Stimulated activated CD8-positive, alpha-beta memory T cell treated with anti-CD3 and anti-CD28 coated beads, Interleukin-15, amount 100 ng/mL, for 4 hours (primary cell): ENCODE measurements at places on chromosomes 3 and 15.

DNA sequence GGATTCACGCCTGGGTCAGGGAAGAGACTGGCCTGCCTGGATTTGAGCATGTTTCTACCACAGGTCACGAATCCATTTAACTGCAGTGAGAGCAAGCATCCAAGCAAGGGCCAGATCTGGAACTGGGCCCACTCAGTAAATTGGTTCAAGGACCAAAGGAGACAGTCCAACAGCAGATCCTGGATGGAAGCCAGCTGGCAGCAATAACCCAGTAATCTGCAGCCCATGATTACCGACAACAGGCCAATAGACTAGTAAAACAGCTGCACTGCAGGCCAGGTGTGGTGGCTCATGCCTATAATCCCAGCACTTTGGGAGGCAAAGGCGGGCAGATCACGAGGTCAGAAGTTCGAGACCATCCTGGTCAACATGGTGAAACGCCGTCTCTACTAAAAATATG is 11.8 kb downstream of the SAMD7 start:
- DNase-seq: no peak

- DNase-seq: no peak
Observed at GRCh38 chr3:59234884-59235633, 185.2 kb upstream of the CFAP20DC start.

- no peak for DNase-seq
Observed at GRCh38 chr3:174016186-174016585, 618.6 kb downstream of the NLGN1 start.

GRCh38 chr15:72271895-72272212 is 500 bp downstream of the PARP6 start:
- DNase-seq: no peak

- DNase-seq: no peak
Observed at GRCh38 chr3:4776399-4776979, 202.7 kb upstream of the BHLHE40 start.

DNA sequence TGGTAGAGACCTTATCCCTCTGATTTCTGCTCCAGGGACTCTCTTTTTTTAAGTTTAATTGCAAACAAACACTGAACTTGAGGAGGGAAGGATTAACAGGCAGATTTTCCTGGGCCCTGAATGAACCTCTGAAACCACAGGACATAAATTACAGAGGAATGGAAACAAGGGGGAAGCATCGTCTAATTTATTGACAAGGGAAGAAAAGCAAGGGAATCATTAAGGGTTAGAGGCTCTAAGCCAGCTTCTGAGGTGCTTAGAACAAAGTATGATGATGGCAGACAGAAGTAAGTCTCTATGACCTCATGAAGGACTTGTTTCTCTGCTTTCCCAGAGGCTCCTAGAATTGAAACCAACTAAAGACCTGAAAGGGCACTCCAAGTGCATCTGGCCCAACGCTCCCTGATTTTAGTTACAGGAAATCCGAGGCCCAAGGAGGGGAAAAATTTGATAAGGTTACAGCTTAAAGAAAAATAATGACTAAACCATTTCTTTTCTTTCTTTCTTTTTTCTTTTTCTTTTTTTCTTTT is 244.7 kb upstream of the NR2E3 start:
- no peak for DNase-seq

- no peak for DNase-seq
Observed at GRCh38 chr15:91853948-91854638, 585 bp downstream of the SLCO3A1 start.

- DNase-seq: no peak
Observed at GRCh38 chr3:4990069-4990468, 10.8 kb downstream of the BHLHE40 start.

DNA sequence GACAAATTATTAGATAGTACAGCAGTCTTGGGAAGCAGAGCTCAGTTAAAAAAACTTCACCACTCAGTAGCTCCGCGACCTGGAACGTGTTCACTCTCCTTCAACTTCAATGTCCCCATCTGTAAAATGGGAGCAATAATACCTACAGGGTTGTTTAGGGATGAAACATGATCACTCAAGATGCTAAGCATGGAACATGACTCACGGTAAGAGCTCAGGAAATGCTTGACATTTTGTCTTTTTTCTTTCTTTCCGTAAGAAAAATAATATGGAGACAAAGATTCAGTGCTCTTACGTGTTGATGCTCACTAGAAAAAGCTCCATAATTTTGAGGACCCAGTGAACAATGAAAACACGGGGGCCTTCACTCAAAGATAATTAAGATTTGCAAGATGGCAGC is 606.7 kb upstream of the MDFIC2 start:
- no peak for DNase-seq

GRCh38 chr3:148084931-148085330 is 612.8 kb upstream of the AGTR1 start:
- DNase-seq: no peak

GRCh38 chr3:111650378-111651275 is 55.5 kb upstream of the ZBED2 start:
- DNase-seq: no peak

DNA sequence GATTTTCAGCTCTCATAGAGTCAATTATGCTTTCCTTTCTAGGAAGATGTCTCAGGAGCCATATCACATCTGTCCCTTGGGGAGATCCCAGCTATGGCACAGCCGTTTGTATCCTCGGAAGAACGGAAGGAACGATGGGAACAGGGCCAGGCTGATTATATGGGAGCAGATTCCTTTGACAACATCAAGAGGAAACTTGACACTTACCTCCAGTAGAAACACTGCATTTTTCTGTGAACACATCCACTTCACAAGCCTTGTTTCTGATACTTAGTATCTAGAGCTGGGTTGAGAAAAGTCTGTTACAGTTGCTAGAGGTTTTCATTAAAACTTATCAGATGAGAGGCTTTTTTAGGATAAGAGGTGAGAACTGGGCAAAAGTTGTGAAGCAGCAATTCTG is 35.4 kb downstream of the GYG1 start:
- DNase-seq: no peak

DNA sequence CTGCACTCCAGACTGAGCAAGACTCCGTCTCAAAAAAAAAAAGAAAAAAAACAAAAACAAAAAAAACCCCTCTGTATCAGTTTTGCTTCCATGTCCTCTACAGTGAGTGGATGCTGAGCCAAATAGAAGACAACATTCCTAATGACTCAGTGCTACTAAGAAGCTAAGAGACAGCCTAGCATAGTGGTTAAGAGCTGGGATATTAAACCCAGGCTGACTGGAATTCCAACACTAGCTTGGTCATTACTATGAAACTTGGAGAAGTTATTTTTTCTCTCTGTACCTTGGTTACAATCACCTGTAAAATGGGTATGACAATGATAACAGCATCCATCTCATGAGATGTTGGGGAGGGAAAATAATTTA is 60.9 kb upstream of the PYGO1 start:
- DNase-seq: no peak

DNA sequence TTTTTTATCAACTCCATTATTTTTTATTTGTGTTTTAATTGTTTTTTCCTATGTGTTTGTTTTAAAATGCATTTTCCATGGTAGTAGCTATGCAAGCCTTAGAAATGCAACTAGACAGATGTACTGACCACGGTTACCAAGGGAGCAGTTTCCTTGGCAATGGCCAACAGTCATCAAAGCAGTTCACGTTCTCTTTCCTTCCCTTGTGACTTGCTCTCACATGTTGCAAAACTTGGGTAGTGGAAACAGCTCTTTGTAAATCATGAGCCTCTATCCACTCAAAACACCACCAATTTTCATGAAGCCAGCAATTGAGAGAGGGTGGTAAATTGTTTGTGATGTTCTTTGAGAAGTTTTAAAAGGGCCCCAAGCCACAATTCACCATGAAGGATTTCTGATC is 499.4 kb upstream of the MDFIC2 start:
- no peak for DNase-seq

DNA sequence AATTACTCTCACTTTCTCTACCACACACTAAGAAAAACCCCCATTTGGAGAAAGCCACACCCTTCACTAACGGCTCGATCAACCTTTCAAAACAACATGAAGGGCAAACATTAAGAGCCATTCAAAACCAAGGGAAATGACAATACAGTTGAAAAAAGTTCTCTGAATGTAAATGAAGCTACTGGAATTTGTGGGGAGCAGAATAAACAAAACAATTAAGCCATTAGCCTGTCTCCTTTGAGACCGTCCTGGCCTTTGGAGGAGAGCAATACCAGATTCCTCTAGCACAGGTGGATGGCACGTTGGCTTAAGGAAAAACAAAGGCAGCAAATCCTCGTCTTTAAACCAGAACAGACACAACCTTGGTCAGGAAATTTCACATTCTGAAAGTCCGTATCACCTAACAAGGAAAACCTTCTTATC is 18.7 kb downstream of the MYO1E start:
- no peak for DNase-seq

- DNase-seq: no peak
Observed at GRCh38 chr3:12273045-12273695, 15.7 kb upstream of the PPARG start.

DNA sequence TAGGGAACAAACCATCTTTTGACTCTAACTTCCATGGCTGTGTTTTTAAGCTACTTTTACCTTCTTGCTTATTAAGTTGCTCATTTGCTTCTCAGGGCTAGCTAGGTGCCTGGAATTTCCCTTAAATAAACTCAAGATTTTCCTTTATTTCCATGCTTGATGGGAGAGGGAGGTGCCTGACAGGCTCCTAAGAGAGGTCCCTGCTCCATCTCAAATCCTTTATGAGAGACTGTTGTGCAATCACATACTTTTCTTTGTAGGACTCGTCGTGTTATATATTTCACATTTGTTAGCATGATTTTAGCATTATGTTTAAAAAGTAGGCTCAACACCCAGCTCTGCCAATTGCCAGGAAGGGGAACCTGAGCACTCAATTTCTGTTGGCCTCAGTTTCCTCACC is 95.7 kb downstream of the SAMMSON start:
- no peak for DNase-seq

- DNase-seq: no peak
Observed at GRCh38 chr3:134146666-134147065, 104.0 kb downstream of the RYK start.

DNA sequence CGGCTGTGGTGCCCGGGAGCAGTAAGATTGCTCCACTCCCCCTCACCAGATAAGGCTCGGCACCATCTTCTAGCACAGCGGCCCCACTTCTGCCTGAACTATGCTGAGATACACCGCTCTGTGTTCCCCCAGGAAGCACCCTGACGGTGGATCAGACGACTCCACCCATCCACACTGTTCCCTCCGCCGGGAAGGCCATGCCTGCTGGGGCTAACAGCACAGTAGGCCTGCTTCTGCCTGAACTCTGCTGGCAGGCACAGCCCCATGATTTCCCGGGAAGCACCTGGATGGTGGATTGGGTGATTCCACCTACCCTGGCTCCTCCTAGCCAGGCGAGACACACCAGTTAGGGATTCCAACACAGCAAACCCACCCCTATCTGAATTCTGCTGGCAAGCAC is 36.3 kb upstream of the PPM1L start:
- DNase-seq: no peak

GRCh38 chr3:141811348-141811747 is 48.1 kb downstream of the GRK7 start:
- no peak for DNase-seq

DNA sequence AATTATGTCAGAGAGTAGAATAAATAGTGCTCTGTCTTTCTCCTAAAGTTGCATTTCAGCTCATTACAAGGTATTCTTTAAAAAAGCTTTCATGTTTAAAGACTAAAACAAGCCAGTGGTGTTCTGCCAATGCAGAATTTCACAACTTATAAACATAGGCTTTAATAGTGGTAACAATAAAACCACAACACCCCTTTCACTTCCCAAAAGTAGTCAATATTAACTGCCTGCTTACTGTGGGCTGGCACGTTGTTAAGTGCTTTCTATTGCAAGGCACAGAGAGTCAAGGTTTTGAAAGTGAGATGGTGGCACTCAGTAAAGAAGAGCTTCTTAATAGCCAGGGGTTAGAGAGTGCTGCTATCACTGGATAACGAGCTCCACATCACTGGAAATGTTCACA is 8.4 kb upstream of the RTP1 start:
- no peak for DNase-seq

- DNase-seq: no peak
Observed at GRCh38 chr3:126057501-126057819, 26.5 kb downstream of the SLC41A3 start.

DNA sequence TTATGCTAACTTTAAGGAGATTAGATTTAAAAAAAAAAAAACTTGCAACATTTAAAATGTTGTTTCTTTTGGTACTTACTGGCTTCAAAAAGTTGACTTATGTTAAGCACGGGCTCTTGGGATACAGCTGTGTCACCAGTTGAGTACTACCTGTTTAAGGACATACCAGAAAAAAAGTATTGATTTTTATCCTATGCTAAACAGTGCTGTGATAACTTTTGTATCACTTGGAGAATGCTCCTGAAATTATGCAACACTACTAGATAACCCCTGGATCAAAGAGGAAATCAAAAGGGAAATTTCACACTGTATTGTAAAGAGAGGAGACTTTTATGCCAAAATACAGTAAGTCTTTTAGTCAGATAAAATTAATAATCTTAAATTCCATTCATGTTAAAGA is 77.7 kb downstream of the SLMAP start:
- no peak for DNase-seq

DNA sequence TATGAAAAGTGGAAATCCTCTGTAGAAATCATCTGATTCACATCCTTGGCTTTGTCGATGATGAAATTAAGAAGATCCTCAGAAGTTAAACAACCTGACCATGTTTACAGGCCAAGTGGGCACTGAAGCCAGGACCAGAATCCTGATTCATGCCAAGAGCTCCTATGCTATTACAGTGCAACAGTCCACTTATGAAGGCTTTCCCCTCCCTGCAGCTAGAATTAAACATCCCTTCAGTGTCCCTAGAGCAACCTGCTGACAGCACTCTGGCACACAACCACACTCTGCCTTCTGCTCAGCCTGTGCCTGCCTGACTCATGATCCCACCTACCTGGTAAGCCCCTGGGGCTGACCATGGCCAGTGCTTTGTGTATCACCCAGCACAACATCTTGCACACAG is 33.8 kb downstream of the TXNRD3 start:
- DNase-seq: no peak

GRCh38 chr15:33963831-33964664 is 4.2 kb upstream of the CHRM5 start:
- no peak for DNase-seq

GRCh38 chr3:112605285-112605684 is 35.7 kb downstream of the CCDC80 start:
- DNase-seq: no peak

DNA sequence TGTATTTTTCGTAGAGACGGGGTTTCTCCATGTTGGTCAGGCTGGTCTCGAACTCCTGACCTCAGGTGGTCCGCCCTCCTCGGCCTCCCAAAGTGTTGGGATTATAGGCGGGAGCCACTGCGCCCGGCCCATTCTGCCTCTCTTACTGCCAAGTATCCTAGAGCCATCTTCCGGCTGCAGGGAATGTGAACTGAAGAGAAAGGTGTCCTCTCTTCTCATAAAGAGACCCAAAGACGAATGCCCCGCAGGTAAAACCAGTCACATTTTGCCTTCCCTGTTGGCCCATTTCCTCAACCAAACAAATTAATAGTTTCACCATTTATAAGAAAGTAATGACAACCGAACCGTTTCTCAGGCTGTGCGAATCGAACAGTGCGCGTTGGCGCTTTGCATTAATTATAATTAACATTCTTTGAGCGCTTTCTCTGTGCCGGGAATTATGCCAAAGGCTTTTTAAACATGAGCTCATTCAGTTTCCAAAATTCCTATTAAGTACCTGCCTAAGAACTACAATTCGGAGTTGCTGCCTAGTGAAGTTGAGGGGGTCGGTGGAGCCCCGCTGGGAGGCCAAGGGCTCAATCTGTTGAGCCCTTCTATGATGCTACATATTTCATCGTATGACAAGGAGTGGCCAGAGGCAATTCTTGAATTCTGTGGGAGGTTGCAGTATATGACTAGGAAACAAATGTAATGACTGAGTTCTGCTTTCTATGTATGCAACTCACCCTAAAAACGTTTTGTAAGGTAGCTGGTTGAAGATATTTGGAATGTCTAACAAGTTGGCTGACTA is 819 bp upstream of the RPL24 start:
- DNase-seq: no peak
